ENCODE measurements at places on chromosomes 6 and 20.

DNA sequence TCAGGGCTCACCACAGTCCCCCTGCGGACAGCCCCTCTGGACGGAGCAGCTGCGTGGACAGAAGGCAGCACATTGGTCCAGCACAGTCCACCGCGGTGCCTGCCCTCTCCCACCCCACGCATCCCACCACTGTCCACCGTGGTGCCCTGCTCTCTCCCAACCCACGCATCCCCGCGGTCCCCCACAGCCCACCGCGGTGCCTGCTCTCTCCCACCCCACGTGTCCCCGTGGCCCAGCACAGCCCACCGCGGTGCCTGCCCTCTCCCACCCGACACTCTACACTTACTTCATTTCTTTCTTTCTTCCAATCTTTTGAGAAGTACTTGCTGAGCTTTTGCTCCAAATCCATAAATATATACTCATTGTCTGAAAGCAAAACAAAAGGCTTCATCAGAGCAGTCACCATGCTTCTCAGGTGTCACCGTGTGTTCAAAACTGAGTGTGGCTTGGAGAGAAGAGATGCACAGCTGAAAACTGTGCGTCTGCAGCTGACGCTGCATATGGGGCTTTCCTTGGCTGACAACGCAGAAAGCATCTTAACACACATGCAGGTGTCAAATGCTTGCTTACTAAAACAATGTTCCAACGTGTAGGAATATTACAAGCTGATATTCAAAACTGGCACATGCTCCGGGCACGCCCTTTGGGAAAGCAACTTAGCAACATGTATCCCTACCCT lies 11.8 kb downstream of the FRMD1 start:
- DNase-seq: no peak

- DNase-seq: no peak
Observed at GRCh38 chr6:166655713-166656229, 28.7 kb upstream of the RPS6KA2 start.

GRCh38 chr6:106628658-106629102 lies 618 bp downstream of the RTN4IP1 start:
- DNase-seq: no peak

- no peak for DNase-seq
Observed at GRCh38 chr20:48594533-48594932, 233.3 kb downstream of the PREX1 start.

DNA sequence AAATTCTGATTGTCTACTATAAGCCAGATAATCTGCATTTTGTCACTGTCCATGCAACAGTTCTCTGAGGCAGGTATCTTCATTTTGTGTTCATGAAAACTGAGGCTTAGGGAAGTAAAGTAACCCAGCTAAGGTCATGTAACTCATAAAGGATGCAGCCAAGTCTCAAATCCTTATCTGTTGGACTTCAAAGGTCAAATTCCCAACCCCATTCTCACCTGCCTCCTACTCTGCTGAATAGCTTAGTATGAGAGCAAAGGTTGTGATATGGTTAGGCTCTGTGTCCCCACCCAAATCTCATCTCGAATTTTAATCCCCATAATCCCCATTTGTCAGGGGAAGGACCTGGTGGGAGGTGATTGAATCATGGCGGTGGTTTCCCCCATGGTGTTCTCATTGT lies 90.1 kb downstream of the KLHL32 start:
- no peak for DNase-seq

GRCh38 chr6:94636780-94637385 lies 940.5 kb upstream of the MANEA start:
- no peak for DNase-seq

DNA sequence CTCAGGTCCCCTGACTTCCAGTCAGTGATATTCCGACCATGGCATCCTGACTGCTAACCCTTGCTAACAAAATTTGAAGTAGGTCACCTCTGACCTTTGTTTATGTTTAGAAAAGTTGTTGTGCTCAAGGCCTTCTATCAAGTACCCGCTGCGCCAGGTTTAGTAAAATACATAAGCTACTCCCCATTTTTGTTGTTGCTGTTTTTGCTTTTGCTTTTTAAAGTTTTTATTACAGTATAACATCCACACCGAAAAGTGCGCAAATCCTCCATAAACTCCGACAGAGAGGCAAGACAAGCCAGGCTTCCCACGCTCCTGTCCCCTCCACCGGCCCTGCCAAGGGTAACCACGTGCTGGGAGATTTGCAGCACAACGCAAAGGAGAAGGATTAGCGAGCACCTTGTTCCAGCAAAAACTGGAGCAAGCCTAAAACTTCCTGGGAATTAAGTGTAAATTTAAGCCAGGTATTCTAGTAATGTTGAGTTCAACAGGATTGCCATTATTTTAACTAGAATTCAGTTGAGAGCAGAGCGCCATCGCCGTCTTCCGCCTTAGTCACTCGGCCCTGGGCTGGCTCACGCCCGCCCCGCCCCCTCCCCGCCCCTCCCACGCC lies 17.8 kb upstream of the HMGN4 start:
- no peak for DNase-seq

- no peak for DNase-seq
Observed at GRCh38 chr6:45076217-45076930, 251.8 kb upstream of the RUNX2 start.

GRCh38 chr20:4320291-4320690 lies 304.9 kb upstream of the RNF24 start:
- peak; percentile 24 for DNase-seq

DNA sequence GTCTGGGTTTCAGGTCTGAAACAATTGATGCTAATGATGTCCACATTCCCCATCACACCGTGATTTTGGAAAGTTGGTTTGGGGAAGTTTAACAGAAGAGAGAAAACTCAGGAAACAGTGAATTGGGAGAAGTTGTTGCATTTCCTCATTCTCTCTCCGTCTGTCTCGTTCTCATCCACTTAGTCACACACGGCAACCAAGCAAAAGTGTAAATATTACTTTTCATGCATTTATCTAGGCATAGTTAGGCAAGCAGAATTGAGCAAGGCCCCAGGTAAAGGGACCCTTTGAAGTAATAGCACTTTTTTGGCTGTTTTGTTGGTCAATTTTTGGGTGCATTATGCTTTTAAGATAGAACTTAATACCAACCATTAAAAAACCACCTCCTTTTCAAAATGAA lies 137.0 kb upstream of the SULF2 start:
- DNase-seq: no peak

DNA sequence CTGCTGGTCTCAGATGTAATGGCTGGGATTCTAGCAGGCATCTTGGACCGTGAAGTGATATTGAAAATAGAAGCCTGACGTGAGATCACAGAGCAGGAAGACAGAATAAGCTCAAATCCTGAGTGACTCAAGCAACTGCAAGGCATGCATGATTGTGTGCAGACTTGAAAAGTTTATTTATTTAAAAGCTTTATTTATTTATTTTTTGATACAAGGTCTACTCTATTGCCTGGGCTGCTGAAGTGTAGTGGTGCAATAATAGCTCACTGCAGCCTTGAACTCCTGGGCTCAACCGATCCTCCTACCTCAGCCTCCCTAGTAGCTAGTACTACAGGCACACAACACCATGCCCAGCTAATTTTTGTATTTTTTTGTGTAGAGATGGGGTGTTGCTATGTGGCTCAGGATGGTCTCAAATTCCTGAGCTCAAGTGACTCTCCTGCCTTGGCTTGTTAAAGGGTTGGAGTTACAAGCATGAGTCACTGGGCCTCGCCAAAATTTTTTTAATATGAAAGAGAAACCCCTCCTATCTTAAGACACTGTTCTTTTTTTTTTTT lies 40.1 kb upstream of the RNF144B start:
- DNase-seq: no peak

DNA sequence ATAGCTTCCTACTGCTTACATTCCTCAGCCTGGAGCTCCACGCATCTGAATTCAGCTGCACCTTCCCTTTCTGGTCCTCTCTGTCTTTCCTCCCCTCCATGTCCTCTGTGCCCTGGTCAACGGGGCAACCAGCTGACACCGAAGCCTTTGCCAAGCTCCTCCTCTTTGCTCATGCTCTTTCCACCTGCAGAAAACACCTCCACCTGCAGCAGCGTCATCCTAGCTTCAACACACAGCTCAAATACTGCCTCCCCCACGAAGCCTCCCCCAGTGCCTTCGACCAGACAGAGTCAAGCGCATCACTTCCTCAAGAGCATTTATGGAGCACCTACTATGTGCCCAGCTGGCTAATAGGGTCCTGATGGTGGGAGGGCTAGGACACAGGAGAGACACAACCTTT lies 9.2 kb downstream of the CDH22 start:
- no peak for DNase-seq

DNA sequence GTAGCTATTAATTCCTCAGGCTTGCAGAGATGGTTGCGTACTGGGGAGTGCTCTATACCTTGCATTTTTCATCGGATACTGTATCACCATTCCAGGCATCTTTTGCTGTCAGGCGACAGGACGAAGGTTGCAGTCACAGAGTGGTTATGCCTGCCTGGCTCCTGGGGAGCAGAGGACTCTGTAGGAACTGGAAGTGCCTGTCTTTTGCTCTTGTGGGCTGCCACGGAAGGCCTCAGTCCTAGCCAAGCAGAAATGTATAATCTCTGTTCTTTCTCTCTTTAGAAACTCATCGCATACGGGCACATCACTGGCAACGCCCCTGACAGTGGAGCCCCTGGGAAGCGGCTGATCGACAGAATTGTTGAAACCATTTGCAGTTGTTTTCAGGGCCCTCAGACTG lies 29.5 kb downstream of the ARFGEF2 start:
- no peak for DNase-seq

DNA sequence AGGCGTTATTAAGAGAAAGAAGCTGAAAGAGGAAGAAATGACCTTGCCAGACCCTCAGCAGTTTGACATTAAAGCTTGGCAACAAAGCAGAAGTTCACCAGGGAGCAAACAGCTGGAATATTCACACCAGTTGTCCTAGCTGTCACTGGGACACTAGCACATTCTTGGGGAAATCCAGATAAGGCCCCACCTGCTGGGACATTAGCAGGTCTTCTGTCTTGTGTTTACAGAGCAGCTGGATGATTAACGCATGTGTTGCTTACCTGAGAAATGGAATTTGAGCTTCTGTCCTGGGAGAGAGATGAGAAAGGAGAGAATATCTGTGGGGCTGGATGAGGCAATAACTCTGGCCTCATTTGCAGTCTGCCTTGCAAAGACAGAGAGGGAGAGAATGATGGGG lies 137.6 kb upstream of the RIN2 start:
- no peak for DNase-seq

DNA sequence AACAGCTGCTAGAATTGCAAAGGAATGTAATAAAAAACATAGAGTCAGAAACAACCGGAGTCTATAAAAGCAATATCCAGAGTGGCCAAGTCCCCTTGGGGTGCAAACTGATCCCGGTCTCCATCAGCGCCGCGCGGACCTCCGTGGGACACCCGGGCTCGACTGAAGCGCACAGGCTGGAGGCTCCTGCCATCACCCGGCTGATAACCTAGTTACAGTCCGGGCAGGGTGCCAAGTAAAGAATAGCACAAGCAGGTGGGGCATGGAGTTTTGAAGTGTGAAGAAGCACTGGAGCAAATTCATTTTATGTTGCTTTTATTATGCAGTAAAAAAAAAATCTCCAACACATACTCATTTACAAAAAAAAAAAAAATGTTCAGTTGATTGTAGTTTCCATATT lies 205.1 kb upstream of the GMDS start:
- DNase-seq: no peak

DNA sequence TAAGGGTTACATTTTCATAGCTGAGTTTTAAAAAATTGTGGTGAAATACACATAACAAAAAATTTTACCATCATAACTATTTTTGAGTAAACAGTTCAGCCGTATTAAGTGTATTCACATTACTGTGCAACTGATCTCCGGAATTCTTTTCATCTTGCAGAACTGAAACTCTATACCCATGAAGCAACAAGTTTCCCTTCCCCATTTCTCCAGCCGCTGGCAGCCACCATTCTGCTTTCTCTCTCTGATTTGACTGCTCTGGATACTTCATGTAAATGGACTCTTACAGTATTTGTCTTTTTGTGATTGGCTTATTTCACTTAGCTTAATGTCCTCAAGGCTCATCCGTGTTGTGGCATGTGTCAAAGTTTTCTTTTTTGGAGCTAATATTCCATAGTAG lies 341.6 kb downstream of the QKI start:
- peak; percentile 10 for DNase-seq

DNA sequence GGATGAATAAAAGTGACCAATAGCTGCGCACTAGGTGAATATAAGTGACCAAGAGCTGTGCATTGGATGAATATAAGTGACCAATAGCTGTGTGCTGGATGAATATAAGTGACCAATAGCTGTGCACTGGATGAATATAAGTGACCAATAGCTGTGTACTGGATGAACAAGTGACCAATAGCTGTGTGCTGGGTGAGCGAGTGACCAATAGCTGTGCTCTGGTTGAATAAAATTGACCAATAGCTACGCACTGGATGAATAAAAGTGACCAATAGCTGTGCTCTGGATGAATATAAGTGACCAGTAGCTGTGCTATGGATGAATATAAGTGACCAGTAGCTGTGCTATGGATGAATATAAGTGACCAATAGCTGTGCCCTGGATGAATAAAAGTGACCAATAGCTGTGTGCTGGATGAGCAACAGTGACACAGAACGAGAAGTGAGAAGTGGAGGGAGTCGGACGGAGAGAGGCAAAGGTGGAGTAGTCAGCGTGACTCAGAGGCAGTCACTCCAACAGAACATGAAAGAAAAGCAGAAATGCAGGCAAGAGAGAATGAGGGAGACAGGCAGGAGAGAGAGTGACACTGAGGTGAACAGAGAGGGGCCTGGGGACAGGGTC lies 38.5 kb downstream of the RBM38 start:
- DNase-seq: no peak

GRCh38 chr6:20681243-20681684 lies 147.0 kb downstream of the CDKAL1 start:
- DNase-seq: no peak

DNA sequence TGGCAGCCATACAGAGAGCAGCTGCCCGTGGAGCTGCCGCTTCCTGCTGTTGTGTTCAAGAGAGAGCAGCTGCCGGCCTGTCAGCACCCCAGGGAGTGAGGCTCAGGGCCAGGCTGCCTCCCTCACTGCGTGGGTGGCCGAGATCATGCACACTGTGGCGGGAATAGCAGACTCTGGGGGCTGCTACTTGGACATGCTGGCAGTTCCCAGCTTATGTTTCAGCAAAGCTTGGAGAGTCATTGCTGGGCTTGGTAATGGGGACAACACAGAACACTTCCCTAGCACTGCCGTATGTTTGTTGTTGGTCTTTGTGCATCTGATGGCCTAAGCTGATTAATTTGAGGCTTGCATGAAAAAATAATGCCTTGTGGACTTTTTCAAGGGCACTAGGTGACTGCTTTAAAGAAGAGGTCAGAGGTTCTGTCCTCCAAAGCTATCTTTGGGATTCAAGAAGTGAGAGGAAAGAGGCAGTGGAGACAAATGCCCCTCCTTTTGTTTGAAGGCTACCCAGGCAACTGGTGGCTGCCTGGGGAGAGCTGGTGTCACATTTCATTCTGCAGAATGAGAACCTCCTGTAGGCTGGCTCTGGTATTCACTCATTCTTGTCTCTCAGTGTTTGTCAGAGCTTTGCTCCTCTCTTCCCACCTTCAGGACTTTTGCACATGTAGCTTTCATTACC lies 18.8 kb downstream of the MRAP2 start:
- DNase-seq: no peak

GRCh38 chr6:6703699-6704098 lies 115.2 kb downstream of the LY86 start:
- DNase-seq: no peak
